Ecto neural progenitor cell (in vitro differentiated cells): ENCODE measurements at places on chromosomes 7 and 10.

GRCh38 chr7:117399820-117400422, 27.4 kb downstream of the ASZ1 start:
- no peak for DNase-seq

DNA sequence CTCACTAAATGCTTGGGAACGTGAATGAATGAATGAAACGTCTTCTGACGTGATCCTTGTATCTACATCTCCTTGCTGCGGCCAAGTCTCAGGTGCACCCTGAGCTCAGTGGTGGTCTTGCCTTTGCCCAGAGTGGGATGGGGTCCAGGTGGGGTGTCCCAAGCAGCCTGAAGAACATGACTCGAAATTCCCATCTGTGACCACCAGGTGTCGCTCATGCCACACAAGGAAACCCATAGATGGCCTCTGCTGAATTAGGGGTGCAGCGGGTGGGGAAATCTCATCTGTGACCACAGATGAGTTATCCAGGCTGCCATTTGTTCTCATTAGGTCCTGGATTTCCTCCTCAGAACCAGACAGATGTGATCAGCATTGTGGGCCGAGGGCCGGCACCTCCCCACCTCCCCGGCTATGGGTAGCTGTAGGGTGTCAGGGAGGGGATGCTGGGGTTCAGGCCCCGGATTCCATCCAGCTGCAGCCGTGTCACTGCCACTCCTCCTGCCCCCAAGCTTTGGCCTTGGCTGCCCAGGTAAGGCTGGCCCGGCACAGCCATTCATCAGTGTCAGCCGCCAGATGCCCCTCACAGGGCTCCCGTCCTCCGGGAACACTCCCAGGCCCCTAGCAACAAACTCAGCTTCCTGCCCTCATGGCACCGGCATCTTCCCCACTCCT, 21.0 kb upstream of the GNA12 start:
- peak; percentile 82 for DNase-seq

DNA sequence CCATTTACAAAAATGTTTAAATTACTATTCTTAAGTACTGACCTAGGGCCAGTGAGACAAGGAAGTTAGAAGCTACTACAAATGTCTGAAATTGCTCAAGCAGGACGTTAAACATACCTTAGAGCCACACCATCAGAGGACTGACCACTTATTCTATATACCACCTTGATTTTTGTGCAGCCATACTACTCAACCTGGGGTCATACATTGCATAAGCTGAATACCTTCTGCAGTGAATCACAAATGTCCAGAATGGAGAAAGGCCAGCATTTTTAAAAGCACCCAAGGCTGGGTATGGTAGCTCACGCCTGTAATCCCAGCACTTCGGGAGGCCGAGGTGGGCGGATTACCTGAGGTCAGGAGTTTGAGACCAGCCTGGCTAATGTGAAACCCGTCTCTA, 21.2 kb upstream of the MRLN start:
- DNase-seq, result no peak

- DNase-seq, result no peak
Observed at GRCh38 chr10:5522913-5523560, 1.7 kb upstream of the CALML3 start.

GRCh38 chr10:32388258-32389027, 41.5 kb upstream of the EPC1 start:
- no peak for DNase-seq

GRCh38 chr10:71708301-71708703, 11.3 kb downstream of the C10orf105 start:
- DNase-seq, result peak; percentile 94

GRCh38 chr7:158458096-158458495, 129.5 kb downstream of the PTPRN2 start:
- DNase-seq, result no peak

DNA sequence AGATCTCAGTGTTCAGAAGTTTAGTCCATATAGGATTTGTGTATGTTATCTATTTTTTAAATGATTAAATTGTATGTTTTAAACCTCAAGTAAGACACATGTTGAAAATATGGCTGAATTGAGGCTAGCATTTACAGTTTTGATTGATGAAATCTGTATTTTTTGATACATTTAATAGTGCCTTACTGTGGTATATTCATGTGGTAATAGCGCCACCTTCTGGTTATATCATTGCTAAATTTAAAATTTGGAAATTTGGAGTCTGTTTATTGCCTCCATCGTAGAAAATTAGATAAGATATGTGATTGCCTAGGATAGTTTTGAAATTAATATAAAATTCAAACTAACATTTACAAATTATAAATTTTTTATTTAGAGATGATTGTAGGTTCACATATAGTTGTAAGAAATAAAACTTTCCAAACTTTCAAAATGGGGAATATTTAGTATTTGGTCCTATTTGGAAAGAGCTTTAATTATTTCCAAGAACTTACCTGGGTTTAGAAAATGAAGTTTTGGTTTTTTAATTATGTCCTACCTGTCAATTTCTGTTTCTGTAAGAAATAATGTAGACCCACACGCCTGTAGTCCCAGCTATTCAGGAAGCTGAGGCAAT, 19.1 kb upstream of the ARMS2 start:
- no peak for DNase-seq

DNA sequence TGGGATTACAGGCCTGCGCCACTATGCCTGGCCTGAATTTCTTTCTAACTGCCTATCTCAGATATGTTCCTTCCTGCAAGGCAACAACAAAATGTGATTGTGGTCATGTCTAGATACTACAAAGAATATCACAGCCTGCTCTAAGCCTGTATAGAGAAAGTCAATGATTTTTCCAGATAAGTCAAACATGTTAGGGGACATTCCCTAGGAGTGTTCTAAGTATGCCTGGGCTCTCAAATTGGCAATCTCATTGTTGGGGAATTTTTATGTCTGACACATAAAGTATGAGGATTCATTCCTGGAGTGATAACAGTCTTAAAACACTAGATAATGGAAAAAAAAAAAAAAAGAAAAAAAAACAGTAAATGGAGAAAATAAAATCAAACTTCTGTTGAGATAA, 406.1 kb downstream of the GATA3 start:
- DNase-seq, result no peak

DNA sequence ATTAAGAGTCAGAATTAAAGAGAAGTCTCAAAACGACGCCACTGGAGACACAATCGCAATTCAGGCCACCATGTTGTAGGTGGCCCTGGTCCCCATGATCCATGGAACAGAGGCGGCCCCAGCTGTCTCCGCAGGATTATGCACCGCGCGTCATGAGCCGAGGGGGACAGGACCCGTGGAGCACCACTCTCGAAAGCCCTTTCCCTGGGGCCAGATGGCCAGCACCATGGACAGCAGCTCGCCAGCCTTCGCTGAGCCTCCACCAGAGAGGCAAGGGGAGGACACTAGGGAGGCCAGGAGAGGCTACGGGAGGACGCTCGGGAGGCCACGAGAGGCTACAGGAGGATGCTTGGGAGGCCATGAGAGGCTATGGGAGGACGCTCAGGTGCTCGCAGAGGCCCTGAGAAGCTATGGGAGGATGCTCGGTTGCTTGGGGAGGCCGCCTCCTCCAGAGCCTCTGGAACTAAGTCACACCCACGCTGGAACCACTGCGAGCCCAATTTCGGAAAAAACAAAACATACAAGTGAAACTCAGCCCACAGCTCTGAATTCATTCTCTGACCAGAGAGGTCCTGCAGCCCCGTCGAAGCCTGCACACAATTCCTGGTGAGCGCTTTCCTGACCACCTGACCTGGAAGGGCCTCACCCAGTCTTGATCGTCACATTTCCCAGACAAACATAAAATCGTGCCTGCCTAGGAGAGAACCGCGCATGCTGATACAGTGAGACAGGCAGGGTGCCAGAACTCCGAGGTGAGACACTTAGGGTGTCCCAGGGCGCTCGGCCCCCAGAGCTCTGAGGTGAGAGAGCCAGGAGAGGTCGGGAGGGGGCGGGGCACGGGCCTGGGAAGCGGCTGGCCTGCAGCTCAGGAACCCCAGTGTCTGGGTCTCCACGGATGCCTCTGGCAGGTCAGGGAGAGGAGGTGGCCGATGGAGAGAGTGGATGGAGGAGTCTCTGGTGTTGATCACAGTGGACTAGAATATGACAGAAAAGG, 224.4 kb downstream of the PTPRN2 start:
- peak; percentile 77 for DNase-seq

GRCh38 chr7:87148332-87148955, 3.8 kb upstream of the DMTF1 start:
- no peak for DNase-seq

- DNase-seq, result no peak
Observed at GRCh38 chr7:137335814-137336213, 7.7 kb downstream of the PTN start.

GRCh38 chr7:115973406-115973805, 57.2 kb downstream of the TFEC start:
- DNase-seq, result no peak

- no peak for DNase-seq
Observed at GRCh38 chr10:5492929-5493576, 6.3 kb downstream of the CALML5 start.

DNA sequence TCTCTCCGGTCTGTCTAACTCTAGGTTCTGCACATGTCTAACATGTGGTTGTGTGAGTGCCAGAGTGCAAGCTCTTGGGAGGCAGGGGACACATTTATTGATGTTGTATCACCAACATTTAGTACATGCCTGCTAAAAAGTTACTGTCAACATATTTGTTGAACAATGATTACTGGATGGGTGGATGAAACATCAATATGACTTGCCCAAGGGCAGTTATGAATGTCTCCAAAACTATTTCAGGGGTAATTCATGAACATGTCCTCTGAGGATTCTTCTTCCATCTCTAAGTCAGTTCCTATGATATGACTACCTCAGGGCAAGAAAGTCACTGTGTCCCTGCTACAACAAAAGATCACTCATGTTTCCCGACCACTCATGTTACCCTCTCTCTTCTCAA, 91.3 kb upstream of the STEAP1B start:
- no peak for DNase-seq

- no peak for DNase-seq
Observed at GRCh38 chr10:110483633-110484032, 14.1 kb upstream of the DUSP5 start.

GRCh38 chr10:103202319-103202718, 9.2 kb upstream of the NT5C2 start:
- no peak for DNase-seq

DNA sequence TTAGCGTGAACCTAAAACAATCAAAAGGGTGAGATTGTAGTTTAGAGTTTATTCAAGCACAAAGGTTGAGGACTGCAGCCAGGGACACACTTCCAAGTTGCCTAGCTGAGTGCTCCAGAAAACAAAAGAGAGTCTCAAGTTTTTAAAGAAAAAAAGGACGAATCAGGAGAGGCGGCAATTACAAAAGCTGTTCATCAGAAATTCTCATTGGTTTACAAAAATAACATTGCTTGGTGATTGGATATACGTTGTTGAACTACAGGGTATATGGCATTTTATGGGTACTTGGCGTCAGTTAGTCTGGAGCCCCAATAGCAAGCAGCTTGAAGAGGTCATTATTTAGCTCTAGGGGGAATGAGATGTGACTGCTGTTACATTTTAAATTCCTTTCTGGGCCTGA, 11.5 kb downstream of the ZNF438 start:
- no peak for DNase-seq

GRCh38 chr7:51629206-51629605, 312.6 kb upstream of the COBL start:
- no peak for DNase-seq

GRCh38 chr7:112596260-112596659, 115.5 kb downstream of the LSMEM1 start:
- no peak for DNase-seq

DNA sequence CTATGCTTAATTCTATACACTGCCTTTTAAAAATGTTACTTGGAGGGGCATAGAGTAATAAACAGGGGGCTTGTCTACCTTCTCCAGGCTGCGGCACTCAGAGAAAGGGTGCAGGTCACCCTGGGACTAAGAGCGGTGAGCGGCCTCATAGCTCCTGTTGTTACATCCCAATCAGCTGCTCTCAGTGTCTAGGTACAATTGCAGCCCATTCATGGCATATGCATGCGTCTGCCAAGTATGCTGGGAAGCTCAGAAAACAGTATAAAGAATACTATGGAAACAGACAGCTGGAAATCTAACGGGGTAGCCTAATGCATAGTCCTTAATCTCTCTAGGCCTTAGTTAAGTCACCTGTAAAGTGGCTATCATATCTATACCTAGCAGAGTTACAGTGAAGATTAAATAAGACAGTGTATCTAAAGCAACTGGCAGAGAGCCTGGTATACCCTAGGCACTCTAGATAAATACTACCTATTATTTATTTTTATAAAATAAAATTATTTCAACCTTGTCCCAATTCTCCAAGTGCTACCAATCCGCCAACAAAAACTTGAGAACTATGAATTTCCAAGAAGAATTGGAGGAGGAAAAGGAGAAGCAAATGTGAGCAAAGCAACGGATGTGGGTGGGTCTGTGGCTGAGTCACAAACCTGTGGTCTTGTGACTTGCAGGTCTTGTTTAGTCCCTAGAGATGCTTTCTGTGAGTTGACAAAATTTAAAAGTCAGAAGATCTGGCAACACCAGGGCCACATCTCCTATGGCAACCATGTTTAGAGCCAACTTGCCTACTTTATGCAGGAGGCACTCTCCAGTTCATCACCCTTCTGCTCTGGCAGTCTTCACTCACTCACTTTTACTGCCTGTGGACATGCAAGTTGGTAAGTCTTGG, 183.0 kb downstream of the RAPGEF5 start:
- no peak for DNase-seq

DNA sequence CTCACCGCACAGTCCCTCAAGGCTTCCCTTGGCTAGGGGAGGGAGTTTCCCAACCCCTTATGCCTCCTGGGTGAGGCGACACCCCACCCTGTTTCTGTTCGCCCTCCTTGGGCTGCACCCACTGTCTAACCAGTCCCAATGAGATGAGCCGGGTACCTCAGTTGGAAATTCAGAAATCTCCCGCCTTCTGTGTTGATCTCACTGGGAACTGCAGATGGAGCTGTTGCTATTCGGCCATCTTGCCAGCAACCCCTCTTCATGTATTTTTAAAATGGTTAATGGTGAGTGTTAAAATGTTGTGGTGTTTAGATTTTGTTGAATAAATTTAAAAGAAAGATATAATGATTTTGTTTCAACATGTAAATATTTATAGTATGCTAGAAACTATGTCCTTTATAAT, 22.0 kb downstream of the UMAD1 start:
- DNase-seq, result peak; percentile 52

DNA sequence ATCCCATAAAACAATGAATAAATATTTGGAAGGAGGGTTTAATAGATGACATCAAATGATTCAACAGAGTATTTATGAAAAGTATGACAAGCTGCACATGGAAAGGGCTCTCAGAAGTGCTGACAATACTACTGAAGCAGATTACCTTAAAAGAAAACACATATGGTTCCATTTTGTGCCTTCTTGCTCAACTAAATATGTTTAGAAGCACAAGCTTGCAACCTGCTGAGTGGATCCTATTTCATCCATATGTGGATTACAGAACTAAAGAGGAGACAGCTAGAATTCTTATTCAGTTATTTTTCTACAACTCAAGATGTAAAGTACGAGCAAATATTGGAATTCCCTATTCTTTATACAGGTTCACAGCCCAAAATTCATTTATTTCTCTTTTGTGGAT, 340.6 kb downstream of the TFEC start:
- DNase-seq, result no peak
